Muscle of leg (tissue), 16 donors: ENCODE measurements at places on chromosomes 3 and 15.

- no peak for DNase-seq
Observed at GRCh38 chr15:93121107-93121506, 32.1 kb upstream of the RGMA start.

GRCh38 chr3:3998140-3998922 lies 199.1 kb downstream of the LRRN1 start:
- DNase-seq, result peak; percentile 48

DNA sequence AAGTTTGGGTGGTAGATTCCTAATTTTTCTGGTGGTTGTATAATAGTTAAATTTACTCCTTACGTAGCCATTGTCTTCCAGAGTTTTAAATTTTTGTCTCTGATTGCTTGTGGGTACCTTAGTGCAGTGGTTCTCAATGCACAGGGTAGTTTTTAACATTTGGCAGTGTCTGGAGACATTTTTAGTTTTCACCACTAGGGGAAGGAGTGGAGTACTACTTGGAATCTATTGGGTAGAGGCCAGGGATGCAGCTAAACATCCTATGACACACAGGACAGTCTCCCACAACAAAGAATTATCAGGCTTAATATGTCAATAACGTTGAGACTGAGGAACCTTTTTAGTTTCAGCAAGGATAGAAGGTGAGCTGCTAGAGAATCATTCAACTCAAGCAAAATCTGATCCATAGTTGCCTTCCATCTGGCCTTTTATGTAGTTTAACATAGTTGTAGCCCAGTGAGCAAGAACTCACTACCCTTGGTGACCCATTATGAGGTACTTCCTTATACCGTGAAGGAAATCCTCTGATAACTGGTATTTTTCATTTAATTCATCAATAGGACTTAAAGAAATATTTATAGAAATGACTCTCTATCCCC lies 8.6 kb upstream of the STX19 start:
- DNase-seq, result peak; percentile 29

DNA sequence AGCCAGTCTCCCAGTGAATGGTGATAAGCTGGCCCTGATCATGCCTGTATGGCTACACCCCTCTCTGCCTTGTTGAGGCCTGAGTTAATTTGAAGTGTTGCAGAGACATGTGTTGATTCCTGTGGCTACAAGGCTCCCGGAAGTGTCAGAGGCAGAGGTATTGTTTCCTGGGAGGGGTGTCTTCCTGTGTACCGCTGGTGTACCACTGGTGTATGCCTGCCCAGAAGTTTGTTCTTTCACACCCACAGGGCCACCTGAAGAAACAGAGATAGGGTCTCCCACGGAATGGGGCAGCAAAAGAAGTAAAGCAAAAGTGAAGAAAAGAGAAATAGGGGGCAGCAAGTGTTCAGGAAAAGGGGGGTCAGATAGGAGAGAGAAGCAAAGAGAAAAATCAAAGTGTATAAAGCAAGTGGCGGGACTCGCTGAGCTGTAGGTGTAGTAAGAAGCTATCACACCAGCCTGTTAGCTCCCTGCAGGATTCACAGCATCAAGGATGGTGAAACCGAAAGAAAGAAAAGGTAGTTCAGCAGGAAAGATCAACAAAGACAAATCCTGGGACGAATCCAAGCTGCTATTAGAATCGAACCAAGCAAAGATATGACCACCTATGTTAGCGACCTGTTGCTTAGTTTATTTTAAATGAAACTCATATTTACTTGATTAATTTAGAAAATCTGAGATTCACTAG lies 36.6 kb upstream of the CD47 start:
- no peak for DNase-seq

GRCh38 chr3:157103280-157103679 lies 56.7 kb downstream of the CCNL1 start:
- DNase-seq, result no peak

DNA sequence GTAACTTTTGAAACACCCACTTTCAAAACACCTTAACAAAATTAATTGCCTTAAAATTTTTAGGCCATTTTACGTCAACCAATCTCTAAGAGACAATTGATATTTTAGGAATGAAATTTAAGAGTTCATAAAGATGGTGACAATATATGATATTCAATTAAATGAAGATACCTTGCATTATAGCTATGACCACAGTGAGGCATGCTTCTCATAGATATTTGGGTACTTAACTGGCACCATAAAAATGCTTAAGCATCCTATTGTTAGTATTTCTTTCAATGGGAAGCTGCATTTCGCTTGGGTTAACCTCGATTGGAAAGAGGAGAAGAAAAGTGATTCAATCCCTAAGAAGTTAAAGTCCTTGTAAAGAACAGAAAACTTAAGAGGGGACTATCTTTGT lies 209.0 kb downstream of the GAP43 start:
- no peak for DNase-seq
